ENCODE measurements at places on chromosomes 5 and 9.

DNA sequence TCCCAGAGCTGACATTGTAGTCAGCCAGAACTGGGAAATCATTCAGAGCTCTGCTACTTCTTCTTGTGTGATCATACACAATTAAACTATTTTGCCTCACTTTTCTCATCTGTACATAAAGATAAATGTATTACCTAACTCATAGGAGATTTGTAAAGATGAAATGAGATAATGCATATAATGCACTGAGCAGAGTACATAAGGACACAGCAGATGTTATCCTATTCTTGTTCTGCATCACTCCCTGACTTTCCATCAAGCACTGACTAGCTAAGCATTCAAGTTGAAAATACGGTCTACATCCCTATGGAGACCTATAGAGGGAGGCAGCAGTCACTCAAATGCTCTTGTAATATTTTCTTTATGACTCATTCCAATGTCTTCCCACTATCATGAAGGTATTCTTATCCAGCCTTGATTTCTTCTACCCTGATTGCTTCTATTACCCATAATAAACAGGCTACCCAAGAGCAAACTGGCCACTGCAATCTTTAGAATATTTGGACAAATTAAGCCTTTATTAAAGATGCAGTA, 16.3 kb upstream of the PRR16 start:
- DNase-seq, result no peak

GRCh38 chr9:21153336-21154017, 11.8 kb upstream of the IFNW1 start:
- DNase-seq, result no peak

GRCh38 chr5:60843386-60843935, 608 bp downstream of the ELOVL7 start:
- DNase-seq, result peak; percentile 34

GRCh38 chr5:95973793-95974325, 12.2 kb upstream of the ELL2 start:
- no peak for DNase-seq

- no peak for DNase-seq
These were observed 12.7 kb downstream of the DUSP1 start for GRCh38 chr5:172758077-172758833.

DNA sequence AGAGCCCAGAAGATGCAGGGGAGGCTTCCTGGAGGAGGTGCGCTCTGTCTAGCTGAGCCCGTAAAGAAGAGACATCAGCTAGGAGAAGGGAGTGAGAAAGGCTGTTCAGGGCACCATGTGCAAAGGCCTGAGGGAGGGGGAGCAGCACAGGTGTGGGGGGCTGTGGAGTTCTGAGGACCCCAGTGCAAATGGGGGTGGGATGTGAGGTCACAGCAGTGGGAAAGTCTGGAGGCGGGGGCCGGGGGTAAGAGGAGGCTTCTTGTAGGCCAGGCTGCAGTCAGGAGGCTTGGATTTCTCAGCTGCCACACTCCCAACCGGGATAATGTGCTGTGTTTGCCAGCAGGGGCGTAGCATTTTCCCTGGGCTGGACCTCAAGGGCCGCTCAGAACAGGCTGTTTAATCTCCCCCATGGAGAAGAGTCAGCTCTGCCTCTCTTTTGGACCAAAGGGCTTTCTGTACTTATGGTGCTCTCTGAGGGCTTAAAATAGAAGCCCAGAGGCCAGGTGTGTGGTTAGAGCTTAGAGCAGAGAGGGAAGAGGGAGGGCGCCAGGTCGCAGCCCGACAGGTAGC, 5.7 kb downstream of the NEURL1B start:
- DNase-seq, result no peak

Measured in activated T-cell treated with anti-CD3 and anti-CD28 coated beads, Interleukin-2, amount 50 U/mL, for 48 hours (primary cell).